ENCODE measurements at places on chromosomes 7 and 10.

DNA sequence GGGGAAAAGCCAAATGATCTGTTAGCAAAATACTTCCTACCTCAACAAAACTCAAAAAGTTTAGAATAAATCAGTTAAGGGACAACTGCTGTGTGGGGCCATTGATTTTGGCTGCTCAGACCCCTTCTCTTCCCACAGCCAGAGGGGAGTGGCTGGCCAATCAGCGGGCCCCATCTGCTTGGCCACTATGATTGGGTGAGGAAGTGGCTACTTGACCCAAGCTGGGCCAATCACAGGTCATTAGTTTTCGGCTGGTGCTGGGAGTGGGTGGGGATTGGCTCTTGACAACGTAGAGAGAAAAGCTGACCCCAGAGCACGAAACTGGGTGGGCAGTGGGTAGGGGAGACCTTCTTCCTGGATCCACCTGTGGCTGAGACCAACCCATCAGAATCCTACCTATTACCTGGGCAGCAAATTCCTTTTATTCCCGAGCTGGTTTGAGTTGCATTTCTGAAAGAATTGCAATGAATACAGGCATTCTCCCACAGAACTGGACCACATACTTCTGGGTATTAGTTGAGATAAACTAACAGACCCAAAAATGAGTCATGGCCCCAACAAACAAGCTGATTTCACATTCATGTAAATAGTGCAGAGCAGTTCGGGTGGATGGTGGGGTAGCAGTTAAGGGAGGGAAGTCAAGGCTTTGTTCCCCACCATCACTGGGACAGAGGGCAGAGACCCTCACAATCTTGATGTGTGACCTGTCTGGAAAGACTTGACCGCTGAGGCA is 35.6 kb upstream of the HMX3 start:
- DNase-seq = no peak

DNA sequence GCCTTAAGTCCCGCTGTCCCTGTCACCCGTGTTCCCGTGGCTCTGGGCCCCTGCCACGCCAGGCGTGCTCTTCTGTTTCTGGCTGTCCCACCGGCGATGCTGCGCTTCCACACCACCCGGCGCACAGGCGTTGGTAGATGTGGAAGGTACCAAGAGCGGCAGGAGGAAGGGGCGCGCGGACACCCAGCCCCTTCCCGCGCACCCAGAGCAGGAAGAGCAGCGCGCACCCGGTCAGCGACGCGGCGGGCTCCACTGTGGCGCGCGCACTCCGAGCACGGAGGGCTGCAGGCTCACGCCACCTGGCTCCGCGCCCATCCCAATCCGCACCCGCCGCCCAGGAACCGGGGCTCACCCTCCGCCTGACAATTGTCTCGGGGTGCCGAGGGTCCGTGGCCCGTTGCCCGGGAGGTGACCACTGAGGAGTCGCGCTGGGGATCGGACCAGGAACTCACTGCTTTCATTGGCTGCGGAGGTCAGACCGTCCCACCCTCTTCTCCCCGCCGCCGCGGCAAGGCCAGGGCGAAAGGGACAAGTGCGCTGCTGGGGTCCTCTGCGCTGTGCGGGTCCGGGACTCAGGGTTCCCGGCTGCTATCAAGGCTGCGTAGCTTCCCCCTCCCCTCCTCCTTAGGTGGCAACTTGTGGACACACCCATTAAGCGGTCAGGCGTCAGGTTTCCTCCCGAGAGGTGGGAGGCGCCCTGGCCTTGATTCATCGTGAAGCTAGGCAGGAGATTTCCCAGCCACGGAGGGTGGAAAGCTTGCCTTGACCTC is 121.6 kb upstream of the ZNF92 start:
- no peak for DNase-seq

- no peak for DNase-seq
These were observed 171.4 kb upstream of the PPP2R2D start for GRCh38 chr10:131729361-131729760.

- DNase-seq = no peak
These were observed 18.2 kb downstream of the FAM25A start for GRCh38 chr10:87038286-87038717.

GRCh38 chr7:116490351-116490750 is 9.2 kb upstream of the CAV2 start:
- DNase-seq = no peak

- no peak for DNase-seq
These were observed 46.1 kb downstream of the KLF6 start for GRCh38 chr10:3738855-3739350.

DNA sequence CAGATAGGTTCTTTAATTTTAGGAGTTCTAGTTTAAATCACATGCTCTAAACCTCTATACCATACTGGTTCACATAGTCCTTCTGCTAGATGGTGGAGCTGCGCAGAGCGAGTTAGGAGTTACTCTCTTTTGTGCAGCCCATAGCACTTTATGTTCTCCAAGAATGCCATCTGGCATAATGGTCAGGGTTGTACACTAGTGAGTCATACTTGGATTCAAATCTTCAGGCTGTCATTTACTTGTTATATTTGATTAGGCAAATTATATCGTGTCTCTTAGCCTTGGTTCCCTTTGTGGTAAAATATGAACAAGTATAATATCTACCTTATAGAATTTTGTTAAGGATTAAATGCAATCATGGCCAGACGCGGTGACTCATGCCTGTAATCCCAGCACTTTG is 1078.3 kb downstream of the NRG3 start:
- no peak for DNase-seq

- DNase-seq = no peak
These were observed 33.2 kb downstream of the GNAT3 start for GRCh38 chr7:80478683-80479082.

GRCh38 chr7:90211391-90212148 is at the start of gene STEAP2:
TSS of gene STEAP2 (plus strand) at chr7:90211740. CDS start at chr7:90225083, 13,343 bp downstream.
- peak; percentile 58 for DNase-seq

- no peak for DNase-seq
These were observed 78.0 kb downstream of the SAMD9 start for GRCh38 chr7:93039786-93040185.

GRCh38 chr10:27638071-27638750 is 107.4 kb downstream of the MKX start:
- DNase-seq = no peak

DNA sequence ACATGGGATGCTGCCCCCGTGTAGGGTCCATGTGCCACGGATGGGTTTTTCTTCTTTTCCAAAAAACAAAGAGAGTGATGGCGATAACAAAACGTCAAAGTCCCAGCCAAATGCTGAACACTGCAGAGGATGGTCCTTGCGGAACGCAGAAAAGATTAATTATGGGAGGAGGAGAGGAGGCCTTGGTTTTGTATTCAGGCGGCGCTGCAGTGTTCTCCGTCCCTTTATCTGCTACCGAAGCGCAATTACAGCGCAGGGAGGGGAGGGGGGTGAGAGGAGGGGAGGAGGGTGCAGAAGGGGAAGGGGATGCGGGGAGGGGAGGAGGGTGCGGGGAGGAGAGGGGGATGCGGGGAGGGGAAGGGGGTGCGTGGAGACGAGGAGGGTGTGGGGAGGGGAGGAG is 131.8 kb upstream of the PRKCQ start:
- DNase-seq = no peak

GRCh38 chr7:4819560-4820404 is 42.0 kb downstream of the PAPOLB start:
- DNase-seq = no peak

DNA sequence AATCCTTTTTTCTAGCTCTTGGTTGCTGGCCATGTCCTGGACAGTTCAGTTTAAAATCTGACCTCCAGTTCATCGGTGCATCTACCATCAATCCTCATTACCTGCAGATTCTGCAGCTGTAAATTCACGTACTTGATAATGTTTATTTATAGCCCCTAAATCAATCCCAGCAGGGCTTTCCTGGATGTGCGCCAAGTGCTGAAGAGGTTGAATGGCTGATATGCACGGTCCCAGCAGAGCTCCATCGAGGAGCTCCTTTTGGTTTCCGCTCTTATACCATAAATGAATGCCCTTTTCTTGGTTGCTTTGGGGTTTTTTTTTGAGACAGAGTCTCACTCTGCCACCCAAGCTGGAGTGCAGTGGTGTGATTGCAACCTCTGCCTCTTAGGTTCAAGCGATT is 91.2 kb upstream of the CCZ1B start:
- DNase-seq = no peak

GRCh38 chr10:128274938-128275337 is 148.7 kb upstream of the MKI67 start:
- no peak for DNase-seq

GRCh38 chr10:11023009-11023953 is 5.6 kb downstream of the CELF2 start:
- DNase-seq = no peak

DNA sequence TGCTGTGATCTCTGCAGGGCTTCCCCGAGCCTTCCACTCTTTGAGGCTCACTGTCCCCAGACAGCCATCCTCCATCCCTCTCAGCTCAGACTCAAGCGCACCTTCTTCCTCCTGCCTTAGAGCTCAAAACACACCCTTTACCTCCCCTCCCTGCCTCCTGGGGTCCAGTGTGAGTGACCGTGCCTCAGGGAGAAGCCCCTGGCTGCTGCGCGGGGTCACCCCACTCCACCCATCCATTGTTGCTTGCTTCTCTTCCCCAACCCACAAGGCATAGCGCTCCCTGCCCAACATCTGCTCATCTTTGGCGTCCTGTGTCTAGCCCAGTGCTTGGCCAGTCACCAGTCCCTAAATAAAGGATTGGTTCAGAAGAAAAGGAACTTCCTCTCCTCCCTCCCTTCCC is 170.3 kb downstream of the TCERG1L start:
- no peak for DNase-seq

DNA sequence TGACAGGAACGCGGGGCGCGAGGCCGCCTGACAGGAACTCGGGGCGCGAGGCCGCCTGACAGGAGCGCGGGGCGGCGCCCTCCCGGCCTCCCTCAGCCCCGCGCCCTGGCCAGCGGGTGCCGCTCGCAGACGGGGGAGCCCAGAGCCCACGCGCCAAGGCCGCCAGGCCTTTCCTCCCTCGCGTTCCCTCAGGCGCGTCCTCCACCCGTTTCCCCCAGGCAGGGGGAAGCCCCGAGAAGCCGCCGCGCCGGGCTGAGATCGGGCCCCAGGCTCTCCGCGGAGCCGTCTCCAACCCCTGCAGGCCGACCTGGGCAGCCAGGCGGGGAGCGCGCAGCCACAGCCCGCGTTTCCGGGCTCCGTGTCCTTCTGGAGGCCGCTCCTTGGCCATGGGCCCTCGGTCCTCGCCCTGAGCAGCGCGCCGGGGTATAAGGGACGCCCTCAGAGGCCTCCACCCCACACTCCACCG is 17.7 kb downstream of the PTPRN2 start:
- no peak for DNase-seq

GRCh38 chr10:71698737-71699136 is 20.8 kb downstream of the C10orf105 start:
- no peak for DNase-seq

DNA sequence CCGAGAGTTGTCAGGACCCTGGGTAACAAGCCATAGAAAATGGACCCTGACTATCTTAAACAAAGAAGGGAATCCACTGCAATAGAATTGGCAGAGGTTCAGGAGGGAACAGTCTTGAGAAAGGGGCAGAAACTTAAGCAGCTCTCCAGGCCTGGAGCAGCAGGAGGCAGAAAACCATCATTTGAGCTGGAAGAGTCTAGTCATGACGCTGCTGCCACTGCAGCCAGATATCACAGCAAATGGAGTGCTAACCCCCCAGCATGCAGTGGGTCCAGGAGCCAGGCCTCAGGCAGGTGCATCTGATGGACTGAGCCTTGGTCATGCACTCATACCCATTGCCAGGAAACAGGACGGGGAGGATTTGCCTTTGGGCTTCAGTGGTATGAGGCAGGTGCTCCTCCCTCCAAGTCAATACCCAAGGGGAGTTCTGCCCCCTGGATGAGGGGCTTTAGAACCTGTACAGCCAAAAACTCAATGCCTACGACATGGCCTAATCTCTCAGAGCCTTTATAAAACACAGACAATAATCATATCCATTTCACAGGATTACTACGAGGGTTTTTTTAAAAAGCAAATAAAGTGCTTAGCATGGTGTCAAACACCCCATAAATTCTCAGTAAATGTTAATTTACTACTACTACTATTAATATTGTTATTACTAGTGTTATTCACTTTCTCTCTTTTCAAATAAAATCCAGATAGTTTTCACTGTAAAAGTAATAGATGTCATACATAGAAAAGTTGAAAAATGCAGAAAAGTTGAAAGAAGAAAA is 30.7 kb downstream of the DUSP5 start:
- no peak for DNase-seq

- DNase-seq = no peak
These were observed 70.6 kb downstream of the PTPRE start for GRCh38 chr10:127977357-127978009.

DNA sequence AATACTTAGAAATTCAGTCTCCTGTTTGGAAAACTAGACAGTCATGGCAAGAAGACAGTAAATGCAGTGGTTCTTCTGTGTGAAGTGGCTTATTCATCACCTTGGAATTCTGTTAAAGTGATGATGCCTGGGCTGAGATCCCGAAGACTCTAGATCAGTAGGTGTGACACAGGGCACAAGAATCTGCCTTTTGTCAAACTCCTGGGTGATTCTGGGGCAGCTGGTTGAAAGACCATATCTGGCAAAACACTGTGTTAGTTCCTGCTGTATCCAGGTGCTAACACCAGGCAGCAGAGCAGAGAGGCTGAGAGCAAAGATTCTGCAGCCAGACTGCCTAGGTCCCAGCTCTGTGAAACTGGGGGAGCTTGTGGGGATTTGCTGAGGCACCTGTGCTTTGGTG is 26.5 kb downstream of the MRC1 start:
- DNase-seq = peak; percentile 68

- DNase-seq = no peak
These were observed 240.7 kb downstream of the ANK3 start for GRCh38 chr10:60149003-60149402.

DNA sequence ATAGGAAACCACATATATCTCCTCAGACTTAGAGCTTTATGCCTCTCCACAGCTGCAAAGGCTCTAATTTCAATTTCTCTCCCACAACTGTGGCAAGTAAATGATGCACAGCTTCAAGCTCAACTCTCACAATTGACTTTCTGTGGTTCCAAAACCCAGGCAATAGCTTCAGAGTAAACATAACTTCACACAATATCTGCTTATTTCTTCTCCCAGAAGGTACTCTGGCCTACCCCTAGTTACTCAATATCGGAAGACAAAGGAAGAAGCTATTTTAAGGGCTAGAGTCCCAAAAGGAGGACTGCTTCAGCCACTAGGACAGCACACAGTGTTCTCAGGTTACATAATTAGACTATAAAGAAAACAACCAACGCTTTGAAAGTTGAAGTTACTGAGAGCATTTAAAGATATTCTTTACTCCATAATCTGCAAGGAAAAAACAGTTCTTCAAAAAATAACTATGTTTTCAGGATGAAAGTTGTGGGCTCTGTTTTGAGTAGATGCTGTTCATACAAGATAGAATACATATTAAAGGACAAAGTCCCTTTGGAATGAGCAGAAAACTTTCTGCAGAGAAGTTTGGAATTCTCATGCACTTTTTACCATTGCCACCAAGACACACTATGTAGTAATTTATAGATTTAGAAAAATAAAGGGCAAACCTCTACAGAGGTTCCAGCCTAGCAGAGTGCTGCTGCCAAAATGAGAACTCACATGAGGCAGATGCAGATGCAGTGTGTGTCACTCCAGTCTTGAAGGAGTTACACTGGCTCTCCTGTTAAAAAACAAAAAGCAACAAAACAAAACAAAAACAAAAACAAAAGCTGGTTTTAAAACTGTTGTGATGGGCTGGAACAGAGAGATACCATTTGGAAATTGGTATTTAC is 81.8 kb downstream of the NT5C2 start:
- no peak for DNase-seq
